ENCODE measurements at places on chromosomes 5 and 9. TPM values are rescaled to one million over a fixed set of nuclear protein-coding genes. Genes with fewer than 3 reads are reported as not detected.

The PCDHAC1 gene
- total RNA-seq: 0.10 TPM

The SPINK13 gene
- not detected for total RNA-seq

The IL4 gene
- total RNA-seq: not detected

The GDF9 gene
- total RNA-seq: 0.30 TPM

The GMCL2 gene
- not detected for total RNA-seq

The SLC36A2 gene
- 0.22 TPM for total RNA-seq

The LHFPL2 gene
- 5.4 TPM for total RNA-seq
